ENCODE measurements at places on chromosomes 1 and 21. TPM values are rescaled to one million over a fixed set of nuclear protein-coding genes. Genes with fewer than 3 reads are reported as not detected.

- no peaks in the 10 kb centered on the region for H3K4me1 ChIP-seq
- H3K4me3 ChIP-seq: no peak overlapping the region
- no peak for DNase-seq
- no peaks in the 10 kb centered on the region for H3K27me3 ChIP-seq
- H3K27ac ChIP-seq: no peak overlapping the region
- no peaks in the 10 kb centered on the region for H3K36me3 ChIP-seq
These were observed 437.0 kb downstream of the LMO4 start for GRCh38 chr1:87765681-87766070.

LIN9 gene
- total RNA-seq: 12.6 TPM

- DNase-seq: no peak
- no peaks in the 10 kb centered on the region for H3K36me3 ChIP-seq
- H3K27me3 ChIP-seq: no peaks in the 10 kb centered on the region
- H3K27ac ChIP-seq: no peak overlapping the region
- H3K4me1 ChIP-seq: no peaks in the 10 kb centered on the region
- H3K4me3 ChIP-seq: no peak overlapping the region
These were observed 113.6 kb downstream of the VAV3 start for GRCh38 chr1:107851418-107851817.

RHD gene
- not detected for total RNA-seq

DNA sequence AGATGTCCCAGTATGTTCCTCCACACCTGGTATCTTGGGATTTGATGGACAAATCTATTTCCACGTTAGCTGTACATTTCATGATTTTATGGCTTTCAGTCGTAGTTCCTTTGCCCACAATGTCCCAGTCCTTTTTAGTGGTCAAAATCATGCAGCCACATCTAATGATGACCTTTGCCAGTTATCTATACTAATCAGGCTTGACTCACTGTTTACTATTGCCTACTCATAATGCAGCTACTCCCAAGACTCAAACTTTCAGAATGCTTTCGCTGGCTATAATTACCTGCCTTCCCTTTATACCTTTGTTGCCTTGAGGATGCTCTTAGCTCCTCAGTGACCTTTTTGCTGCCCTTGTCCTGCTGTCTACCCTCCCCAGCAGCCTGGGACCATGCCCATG, 6.4 kb downstream of the NOS1AP start:
- no peaks in the 10 kb centered on the region for H3K27me3 ChIP-seq
- no peaks in the 10 kb centered on the region for H3K36me3 ChIP-seq

DNA sequence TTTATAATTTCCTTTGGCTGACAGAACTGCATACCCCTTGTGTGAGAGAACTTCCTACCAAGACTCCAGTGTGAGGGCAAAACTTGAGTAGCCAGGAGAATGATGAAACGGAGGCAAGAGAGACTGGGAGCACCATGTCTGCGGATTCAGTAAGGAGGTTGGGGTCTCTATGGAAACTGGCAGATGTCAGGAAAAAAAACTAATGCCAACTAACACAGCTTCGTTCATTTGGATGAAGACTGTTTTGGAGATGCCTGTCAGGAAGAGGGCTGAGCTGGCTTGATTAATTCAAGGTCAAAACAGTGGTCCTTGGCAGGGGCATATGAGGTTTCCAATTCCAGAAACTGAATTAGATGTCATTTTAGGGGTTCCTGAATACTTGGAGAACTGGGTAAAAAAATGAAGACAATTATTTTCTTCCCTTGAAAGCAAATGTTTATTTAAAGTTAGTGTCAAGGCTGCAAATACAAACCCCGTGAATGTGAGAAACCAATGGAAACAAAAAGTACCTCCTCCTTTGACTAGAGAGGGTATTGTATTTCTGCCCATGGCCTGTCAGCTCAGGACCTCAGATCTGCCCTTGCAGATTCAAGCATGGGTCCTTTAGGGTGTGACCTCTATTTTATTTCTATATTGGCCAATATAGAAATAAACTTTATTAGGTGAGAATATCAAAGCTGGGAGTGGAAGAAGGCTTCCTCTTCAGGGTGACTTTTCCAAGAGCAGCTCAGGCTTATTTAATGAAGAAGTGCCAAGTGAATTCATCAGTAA, 110.5 kb downstream of the MAST2 start:
- H3K27ac ChIP-seq: no peak overlapping the region
- no peaks in the 10 kb centered on the region for H3K36me3 ChIP-seq
- peaks cover 13% of the 10 kb centered on the region for H3K4me1 ChIP-seq
- H3K4me3 ChIP-seq: no peak overlapping the region
- H3K27me3 ChIP-seq: no peaks in the 10 kb centered on the region
- no peak for DNase-seq

DNA sequence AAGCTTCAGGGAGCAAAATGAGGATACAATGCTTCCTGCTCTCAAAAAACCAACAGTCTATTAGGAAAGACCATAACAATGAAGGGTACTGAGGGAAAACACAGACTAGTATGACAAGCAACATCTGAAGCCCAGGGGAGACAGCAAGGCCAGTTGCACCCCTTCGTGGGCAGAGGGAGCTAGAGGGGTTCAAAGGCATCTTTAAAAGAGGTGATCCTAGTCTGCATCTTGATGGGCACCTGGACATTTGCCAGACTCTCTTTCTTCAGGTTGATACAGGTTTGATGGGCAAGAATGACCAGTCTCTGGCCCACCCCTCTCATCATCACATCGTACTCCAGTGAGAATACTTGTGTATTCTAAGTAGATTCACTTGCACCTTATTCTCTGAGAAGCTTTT, 177.7 kb downstream of the VAV3 start:
- H3K4me3 ChIP-seq: no peak overlapping the region
- H3K27me3 ChIP-seq: no peaks in the 10 kb centered on the region
- DNase-seq: no peak
- no peaks in the 10 kb centered on the region for H3K36me3 ChIP-seq
- peaks cover 4% of the 10 kb centered on the region for H3K4me1 ChIP-seq

DNA sequence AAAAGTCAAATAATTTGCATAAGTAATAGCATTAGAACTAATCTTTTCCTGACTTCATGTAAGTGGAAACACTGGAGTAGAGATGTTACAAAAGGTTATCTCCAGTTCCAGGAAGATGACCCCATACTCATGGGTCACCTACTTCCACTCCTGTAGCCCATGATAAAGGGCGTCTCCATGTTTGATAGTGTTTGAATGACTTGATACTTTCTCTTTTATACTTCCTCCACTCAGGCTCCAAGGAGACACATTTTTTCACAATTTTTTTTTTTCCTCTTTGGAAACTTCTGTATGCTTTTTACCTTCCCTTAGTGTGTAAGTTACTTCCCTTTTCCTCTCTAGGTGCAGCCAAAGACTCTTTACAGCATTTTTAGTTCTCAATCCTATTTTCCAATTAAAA, 382.1 kb upstream of the B3GALT2 start:
- H3K27ac ChIP-seq: no peak overlapping the region
- no peaks in the 10 kb centered on the region for H3K4me1 ChIP-seq
- H3K4me3 ChIP-seq: no peak overlapping the region
- no peaks in the 10 kb centered on the region for H3K27me3 ChIP-seq
- no peaks in the 10 kb centered on the region for H3K36me3 ChIP-seq
